ENCODE measurements at places on chromosomes 3 and 15.

- no peak for DNase-seq
Measured at GRCh38 chr3:197490098-197491058, 65.4 kb downstream of the BDH1 start.

- DNase-seq = no peak
Measured at GRCh38 chr3:190261015-190261414, 61.2 kb downstream of the CLDN1 start.

DNA sequence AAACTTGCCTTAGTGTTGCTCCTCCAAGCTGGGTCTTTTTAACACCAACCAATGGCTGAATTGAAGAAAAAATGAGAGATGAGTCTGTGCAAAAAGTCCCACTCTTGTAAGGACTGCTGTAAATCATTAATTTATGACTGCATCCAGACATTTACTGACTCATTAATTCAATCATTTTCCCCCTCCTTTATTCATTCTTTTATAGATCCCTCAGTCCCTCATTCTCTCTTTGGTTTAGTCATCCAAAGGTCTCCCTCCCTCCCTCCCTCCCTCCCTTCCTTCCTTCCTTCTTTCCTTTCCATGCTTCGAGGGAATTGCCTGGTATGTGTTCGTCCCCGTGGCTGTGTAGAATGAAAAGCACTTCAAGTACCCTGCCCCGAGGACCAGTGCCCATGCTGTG lies 35.3 kb upstream of the MRPS22 start:
- no peak for DNase-seq

GRCh38 chr3:187262360-187262759 lies 29.2 kb downstream of the MASP1 start:
- no peak for DNase-seq

DNA sequence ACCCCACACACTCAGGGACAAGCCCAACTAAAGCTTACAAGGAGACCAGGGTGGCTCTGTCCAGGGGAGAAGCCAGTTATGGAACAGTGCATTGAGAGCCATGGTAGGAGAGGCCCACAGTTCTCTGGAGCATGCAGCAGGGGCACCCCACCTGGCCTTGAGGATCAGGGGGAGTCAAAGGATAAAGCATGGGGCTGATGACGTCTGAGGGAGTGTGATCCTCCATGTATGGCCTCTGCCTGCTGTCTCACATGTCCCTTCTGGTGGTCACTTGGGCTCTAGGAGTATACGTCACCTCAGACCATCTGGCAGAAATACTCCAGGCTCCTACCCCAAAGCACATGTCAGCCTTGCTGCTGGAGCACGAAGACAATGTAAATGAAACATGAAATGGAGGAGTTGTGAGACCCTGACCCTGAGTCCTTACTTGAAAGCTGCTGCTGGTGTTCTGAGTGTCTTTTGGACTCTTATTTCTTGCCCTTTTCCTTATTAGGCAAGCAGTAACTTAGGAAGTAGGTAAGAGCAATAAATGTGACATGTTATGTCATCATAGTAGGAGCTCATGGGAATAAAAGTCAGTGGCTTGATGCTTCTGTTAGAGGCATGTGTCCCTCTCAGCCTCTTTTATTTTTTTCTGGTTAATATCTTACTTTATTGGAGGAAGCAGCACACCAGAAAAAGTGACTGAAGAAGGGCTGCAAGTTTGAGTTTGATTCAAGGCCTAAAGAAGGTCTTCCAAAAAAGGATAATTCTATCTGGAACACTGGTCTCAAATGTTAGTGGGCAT lies 15.5 kb downstream of the SRPRB start:
- no peak for DNase-seq

DNA sequence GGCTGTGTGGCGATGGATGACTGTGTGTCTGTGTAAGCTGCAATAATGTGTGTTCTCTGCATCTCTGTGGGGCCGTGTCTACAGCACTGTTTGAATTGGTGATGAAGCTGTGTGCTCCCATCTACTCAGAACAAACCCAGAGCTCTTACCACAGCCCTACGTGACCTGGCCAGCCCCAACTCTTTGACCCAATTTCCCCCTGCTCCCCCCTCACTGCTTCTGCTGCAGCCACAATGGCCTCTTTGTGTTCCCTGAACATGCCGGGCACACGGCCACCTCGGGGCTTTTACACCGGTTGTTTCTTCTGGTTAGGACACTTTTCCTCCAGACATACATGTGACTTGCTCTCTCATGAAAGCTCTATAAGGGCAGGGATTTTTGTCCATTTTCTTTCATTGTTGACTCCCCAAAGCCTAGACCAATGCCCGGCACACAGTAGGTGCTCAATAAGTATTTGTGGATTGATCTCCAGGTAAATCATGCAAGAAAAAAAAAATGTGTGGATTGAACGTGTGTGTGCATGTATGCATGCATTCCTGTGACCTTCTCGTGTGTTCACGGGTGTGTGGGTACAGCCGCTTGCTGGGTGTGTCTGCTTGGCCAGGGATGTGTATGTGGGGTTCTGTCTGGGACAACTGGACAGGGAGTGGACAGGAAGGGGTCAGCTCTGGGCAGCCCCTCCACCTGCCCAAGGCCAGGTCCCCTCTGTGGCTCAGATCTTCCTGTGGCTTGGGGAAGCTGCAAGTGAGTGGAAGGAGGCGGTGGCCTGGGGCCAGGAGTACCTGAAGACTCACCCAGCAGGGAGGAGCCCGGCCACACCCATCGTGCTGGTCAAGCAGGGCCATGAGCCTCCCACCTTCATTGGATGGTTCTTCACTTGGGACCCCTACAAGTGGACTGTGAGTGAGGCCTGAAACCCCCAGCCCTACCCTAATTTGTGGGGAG lies 14.8 kb downstream of the VILL start:
- DNase-seq = no peak

DNA sequence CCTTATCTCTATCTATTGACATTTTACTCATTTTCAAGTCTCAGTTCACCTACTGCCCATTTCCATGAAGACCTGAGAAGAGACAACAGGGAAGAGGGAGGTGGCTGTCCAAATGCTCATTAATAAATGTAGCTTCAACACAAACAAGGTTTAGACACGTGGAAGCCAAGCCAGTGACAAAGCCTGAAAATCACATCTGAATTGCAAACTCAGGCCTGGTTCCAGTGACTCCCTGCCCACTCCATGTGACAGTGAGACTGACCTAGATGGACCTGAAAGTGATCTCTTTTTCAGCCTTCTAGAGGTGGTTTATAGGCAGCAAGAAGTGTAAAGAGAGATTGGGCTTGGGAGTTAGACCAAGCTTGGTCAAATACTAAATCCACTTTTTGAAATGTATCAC lies 126.6 kb upstream of the BCL6 start:
- DNase-seq = no peak

DNA sequence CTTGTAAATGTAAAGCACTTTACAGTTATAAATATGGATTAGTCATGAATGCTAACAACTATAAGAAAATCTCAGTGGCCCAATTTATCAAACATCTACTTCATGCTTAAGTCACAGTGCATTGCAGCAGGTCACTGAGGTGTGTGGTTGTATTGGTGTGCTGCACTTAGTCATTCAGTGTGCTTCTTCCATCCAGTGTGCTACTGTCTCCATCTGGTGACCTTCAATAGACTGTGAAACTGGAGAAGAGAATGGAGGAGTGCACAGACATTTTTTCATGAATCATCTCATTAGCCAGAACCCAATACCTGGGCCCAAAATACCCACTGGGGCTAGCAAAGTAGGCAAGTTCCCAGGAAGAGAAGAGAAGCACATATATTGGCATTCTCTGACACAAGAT lies 199.6 kb downstream of the SHOX2 start:
- DNase-seq = no peak

DNA sequence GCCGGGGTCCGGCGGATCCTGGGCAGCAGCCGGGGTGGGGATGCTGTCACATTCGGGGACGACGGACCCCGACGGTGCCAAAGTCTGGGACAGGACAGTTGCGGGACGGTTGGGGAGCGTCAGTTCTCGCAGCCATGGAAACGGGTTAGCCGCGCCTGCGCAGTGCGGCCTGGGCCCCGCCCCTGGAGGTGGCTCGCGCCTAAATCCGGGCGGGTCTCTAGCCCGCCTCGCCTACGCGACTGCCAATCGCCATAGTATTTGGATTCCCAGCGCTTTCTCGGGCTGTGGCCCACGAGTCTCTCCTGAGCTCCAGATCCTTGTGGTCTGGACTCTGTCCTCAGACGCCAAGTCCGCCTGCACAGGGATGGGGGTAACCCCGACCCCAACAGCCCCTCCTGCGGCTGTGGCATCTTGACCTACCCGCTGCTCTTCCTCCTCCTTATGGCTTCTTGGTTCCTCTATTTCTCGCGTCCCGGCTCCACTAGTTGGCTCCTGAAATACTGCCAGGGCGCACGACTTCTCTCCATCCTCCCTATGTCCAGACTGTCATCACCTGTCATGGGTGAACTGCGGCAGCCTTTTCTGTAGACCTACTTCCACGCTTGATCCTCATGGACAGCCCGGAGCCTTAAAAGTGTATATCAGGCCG lies at the start of gene ZMYND10:
Gene ZMYND10 (minus strand): TSS at position 147 of the 649 bp plus-strand sequence. CDS start 153 bp downstream, outside the sequence.
- no peak for DNase-seq

All from stimulated activated CD8-positive, alpha-beta memory T cell treated with anti-CD3 and anti-CD28 coated beads, Interleukin-4, amount 100 ng/mL, for 1 hour (primary cell).